ENCODE measurements at places on chromosomes 1 and 21.
A peak's percentile ranks its signal among the peaks of the same experiment; 100 is the strongest.

- DNase-seq, result no peak
These were observed 21.4 kb downstream of the JAK1 start for GRCh38 chr1:64944913-64945312.

GRCh38 chr1:93692026-93692425, 10.4 kb upstream of the BCAR3 start:
- no peak for DNase-seq

DNA sequence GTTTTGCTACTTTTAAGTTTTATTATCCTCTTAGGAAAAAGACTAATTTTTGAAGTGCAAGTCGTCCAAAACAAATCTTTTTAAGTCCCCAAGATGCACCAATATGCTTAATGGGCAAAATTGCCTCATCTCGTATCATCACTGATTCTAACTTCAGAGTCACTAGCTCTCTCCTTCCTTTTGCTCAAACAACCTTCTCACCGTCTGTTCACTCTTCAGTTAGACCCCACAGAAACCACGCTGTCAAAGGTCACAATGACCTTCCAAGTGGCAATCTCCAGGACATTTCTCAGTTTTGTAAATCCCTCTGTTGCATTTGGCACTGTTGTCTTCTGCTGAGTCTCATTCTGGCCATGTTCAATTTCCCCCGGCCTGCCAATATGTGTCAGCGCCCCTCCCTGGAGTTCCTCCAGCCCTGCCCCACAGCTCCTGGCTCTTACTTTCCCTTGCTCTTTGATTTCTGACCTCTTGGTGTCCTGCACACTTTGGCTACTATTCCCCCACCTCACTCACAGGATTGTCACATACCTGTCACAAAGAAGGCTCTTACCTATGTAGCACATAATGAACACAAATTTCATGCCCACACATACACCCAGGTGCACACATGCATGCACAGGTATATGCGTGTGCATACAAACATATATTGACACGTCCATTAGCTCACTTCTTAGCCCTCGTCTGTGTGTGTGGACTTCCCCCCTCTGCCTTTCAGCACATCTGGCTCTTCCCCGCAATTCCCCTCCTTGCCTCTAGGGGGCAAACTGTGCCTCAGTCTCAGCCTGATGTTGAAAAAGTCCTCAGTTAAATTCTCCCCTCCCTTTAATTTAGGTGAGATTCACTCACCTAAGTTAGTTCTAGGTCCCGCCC, 354.0 kb upstream of the DUSP10 start:
- peak; percentile 22 for DNase-seq

DNA sequence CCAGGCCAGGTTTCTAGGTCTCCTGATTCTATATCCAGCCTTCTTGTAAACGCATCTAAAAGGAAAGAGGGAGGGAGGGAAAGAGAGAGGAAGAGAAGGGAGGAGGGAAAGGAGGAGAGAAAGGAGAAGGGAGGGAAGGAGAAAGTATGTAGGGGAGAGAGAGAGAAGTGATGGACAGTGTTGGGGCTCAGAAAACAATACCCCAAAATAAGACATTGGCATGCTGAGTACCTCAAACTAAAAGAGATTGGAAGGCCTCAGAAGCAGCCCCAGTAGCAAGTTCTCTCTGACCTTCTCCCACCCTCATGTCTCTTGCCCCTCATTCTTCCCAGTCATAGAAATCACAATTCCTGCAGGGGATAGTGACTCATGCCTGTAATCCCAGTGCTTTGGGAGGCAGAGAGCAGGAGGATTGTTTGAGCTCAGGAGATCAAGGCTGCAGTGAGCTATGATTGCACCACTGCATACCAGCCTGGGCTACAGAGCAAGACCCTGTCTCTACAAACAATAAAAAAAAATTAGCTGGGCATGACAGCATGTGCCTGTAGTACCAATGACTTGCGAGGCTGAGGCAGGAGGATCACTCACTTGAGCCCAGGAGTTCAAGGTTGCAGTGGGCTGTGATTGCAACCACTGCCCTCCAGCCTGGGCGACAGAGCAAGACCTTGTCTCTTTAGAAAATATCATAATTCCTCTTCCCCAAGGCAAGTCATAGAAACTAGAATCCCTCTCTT, 51.2 kb downstream of the DNTTIP2 start:
- DNase-seq, result no peak

DNA sequence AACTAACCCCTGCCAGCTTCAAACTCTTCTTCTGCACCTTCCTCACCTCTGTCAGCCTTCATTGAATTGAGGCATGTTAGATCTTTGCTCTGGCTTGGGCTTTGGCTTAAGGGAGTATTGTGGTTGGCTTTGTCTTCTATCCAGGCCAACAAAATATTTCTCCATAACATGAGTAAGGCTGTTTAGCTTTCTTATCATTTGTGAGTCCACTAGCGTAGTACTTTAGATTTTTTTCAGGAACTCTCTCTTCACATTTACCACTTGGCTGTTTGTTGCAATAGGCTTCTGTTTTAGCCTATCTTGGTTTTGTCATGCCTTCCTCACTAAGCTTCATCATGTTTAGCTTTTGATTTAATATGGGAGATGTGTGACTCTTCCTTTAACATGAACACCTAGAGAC, 417.5 kb downstream of the NCAM2 start:
- DNase-seq, result no peak

- no peak for DNase-seq
These were observed 519.7 kb upstream of the PRMT6 start for GRCh38 chr1:106536741-106537140.

DNA sequence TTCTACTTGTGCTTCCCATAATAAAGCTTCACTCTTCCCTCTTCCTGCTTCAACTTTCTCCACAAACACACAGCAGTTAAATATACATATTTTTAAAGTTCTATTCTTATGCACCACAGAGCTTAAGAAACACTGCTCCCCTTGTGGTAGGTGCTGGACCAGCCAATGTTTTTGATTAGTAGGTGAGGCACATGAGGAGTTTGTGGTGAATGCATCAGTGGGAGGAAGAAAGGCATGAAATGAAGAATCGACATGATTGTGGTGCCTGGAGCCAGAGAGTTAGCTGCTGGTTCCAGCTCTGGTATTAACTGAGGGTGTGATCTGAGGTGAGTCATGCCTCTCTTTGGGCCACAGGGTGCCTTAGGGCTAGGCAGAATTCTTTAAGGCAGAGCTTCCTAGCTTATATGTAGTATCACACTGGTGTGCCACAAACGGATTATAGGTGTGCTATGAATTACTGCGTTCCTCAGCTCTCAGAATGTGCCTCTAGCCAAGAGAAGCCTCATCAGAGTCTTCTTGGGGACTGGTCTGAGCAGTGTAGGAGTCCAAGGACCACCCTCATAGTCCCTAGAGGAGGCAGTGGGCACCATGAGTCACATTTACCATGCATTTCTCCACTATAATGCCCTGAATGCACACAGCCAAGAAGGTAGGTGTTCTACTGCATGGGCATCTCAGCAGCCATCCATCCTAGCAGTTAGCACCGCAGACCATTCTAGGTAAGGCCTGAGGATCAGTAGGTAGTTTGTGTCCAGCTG, 97.4 kb upstream of the SGIP1 start:
- DNase-seq, result peak; percentile 67

GRCh38 chr1:59556398-59556797, 258.4 kb upstream of the HOOK1 start:
- DNase-seq, result no peak

- no peak for DNase-seq
These were observed 34.7 kb downstream of the RGS5 start for GRCh38 chr1:163168053-163168452.

DNA sequence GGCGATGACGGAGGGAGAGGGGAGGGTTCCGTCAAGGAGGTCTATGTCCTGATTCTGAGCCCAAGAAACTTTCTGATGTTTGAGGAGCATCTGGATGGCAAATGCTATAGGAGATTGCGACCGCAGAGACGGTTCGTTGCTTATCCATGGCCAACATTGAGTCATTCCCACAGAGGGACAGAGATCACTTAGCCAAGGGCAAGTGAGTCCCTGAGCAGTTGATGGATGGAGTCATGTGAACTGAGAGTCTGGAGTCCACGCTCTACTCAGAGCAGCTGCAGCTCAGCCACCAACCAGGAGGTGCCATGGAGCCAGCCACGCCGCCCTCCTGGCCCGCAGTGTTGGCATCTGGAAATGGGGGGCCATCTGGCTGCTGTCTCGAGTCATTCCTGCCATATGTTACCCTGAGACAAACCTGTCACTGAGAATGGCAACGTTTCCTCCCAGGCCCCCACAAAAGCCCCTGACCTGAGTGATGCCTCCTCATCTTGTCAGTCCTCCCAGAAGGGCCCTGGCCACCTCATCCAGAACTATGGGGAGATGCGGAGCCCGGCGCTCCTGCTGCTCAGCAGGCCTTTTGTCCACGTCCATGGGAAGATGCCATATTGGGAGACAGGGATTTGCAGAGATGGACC, 58.6 kb downstream of the ATP5PO start:
- DNase-seq, result no peak

DNA sequence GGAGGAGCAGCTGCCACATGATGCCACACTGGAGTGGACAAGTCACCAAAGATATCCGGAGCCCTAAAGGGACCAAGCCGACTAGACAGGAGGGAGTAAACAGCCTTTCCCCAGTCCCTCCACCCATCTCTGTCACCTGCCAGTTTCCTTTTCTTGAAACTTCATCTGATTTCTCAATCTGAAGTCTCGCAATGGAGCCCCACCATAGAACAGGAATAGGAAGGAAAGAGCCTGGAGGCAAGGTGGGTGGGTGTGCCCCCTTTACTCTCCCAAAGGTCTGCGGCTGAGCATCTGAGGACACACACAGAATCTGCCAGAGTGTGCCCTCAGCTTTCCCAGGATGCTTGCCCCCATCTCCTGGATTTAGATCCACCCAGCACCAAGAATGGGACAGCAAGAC, at the start of gene FCGR3B:
Gene FCGR3B (minus strand): TSS at position 101 of the 400 bp plus-strand sequence. CDS start 82 bp downstream, at position 19.
- DNase-seq, result no peak

GRCh38 chr1:241899210-241899609, 51.2 kb downstream of the EXO1 start:
- no peak for DNase-seq

- DNase-seq, result no peak
These were observed 15.9 kb downstream of the SLC27A3 start for GRCh38 chr1:153790966-153791647.
